Trophoblast cell (in vitro differentiated cells and primary cell): ENCODE measurements at places on chromosomes 6 and 20.

DNA sequence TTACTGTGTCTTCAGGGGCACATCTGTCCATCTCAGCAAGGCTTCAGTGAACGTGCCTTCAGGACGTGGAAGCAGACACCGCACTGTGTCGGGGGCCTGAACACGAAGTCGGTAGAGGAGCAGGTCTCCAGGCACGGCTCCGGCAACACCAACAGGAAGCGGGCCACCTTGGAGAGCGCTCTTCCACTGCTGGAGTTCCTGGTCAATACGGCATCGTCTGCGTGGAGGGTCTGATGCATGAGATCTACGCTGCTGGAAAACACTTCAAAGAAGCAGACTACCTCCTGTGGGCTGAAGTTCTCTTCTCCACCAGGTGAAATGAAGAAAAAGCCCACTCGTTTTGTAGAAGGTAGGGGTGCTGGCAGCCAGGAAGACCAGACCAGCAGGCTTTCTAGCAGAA, 69.3 kb upstream of the SLCO4A1 start:
- no peak for DNase-seq

GRCh38 chr6:37029249-37029971, 24.0 kb downstream of the FGD2 start:
- peak; percentile 86 for DNase-seq

GRCh38 chr6:3843379-3844096, 5.6 kb upstream of the FAM50B start:
- DNase-seq, result peak; percentile 60

DNA sequence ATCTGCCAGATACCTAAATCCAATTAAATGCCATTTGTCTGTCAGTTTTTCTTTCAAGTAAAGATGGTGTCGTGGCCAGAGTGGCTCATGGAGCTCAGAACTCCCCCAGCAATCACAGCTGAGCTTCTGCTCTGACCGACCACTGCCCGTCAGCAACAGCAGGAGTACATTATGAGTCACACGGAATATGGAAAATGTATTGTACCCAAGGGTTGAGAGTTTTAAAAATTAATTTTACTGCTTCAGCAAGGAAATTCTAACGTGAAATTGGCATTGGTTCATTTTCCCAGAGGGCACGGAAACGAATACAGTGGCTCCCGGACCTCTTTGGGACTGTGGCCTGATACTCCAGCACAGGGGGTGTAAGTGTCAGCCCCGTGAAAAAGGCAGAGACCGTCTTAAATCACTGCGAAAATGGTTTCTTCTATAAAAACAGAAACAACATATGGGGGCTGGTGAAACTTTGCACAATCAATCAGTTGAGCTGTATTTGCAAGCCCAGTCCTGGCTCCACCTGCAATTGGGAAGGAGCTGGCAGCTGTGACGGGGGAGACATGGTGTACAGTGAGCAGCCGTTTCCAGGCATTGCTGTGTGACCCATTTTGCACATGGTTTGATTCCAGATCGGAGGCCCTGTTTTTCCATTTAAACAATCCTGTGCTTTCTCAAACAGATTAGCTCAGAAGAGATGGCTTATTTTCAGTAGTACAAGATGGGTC, 12.8 kb downstream of the NPEPL1 start:
- no peak for DNase-seq

- DNase-seq, result no peak
These were observed 61.2 kb downstream of the ZFP64 start for GRCh38 chr20:52130406-52130805.

DNA sequence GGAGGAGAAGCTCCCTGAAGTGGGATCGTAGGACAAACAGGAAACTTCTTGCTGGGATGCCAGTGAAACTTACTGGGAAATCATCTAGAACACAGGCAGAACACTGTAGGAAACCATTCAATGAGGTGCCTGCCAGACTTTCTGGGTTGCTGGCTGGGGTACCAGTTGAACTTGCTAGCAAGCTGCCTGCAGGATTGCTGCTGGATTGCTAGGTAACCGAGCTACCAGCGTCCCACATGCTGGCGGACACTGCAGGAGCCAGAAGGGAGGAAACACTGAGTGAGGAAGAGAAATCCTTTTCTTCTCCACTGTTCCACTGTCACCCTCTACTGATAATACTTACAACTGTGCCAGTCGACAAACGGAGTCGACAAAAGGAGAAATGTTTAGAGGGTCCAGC, 91.3 kb upstream of the SLC35B3 start:
- DNase-seq, result no peak

GRCh38 chr6:113428702-113429101, 428.4 kb upstream of the MARCKS start:
- DNase-seq, result no peak

DNA sequence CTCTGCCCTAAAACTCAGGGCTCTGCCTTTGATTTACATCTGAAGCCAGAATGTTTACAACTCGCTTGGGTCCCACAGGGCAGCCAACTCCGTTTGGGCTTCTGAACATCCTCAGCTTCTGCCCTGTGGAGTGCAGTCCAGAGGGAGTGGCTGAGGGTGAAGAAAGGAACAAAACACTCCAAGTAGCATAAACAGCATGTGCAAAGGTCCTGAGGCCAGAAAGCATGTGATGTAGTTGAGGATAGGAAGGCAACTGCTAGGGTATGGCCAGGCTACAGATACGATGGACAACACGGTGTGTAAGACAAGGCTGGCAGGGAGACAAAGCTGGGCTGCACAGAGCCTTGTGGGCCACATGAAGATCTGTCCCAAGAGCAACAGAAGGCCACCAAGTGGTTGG, 12.5 kb downstream of the JAG1 start:
- DNase-seq, result no peak

GRCh38 chr20:49692941-49693340, 20.7 kb downstream of the B4GALT5 start:
- peak; percentile 39 for DNase-seq

- DNase-seq, result peak; percentile 48
These were observed 103.4 kb upstream of the CDYL start for GRCh38 chr6:4672772-4673171.

GRCh38 chr6:24329022-24329421, 28.8 kb downstream of the DCDC2 start:
- DNase-seq, result peak; percentile 64

GRCh38 chr6:153553627-153554026, 422.5 kb upstream of the RGS17 start:
- DNase-seq, result no peak

DNA sequence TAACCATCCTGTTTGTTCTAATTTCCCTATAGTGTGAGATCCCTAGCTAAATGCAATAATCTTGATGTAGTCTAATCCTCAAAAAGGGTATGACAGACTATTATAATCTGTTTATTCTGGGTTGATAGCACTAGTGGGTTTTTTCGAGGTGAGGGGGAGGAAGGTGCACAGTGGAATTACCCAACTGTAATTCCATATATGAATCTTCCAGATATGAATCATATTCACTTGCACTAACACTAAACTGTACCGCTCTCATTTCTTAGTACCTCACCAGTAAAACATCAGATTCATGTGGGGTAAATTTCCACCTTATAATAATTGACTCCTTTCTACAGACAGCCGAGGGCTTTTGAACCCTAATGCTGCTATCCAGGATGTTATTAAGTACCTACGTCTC, 16.5 kb downstream of the NCOA7 start:
- DNase-seq, result no peak

DNA sequence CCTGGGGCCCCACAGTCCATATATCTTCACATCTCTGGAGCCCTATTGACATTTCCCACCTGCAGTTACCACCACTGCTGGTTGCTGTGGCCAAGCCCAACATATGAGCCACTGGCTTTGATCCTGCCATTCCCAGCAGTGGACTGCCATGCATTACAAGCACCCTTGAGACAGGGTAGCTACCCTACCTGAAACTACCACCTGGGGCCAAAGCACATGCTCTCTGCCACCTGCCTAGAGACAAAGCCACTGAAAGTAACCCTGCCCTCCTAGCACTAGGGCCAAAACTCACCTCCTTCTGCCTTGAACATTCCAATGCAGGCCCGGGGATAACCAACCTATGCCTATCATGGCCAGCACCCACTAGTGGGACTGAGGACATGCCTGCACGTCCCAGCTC, 255.5 kb upstream of the KHDRBS2 start:
- DNase-seq, result no peak

DNA sequence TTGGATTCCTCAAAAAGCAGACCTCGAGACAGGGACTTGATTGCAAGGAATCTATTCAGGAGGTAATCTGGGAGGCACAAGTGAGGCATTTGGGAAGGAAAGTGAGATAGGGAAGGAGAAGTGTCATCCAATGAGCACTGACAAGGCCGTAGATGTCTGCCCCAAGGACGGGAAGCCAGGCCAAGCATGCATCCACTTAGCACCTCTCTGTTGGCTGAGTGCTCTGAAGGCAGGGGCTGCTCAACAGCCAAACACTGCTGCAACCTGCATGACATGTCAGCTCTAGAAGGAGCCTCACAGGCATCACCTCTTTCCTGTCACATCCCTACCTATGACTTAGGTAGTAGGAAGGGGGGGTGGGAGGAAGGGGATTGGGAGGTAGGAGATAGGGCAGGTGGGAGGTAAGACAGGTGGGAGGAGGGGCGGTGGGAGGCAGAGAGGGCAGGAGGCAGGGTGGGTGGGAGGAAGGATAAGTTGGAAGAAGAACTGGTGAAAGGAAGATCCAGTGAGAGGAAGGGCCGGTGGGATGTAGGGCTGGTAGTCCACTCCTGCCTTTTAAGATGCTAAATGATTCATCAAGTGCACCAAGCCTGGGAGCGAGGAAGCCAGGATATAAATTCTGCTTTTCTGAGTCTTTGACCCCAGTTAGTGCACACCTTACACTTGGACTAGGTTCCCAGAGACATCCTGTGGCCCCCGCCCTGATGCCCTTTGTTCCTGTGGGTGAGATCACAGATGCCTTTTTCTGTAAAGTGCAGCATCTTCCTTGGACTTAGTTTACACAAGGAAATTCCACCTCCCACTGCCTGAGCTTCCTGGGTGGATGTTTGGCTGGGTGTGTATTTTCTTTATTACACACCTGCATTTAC, 83.8 kb upstream of the NXT1 start:
- DNase-seq, result no peak

GRCh38 chr6:7047966-7048365, 59.8 kb upstream of the RREB1 start:
- no peak for DNase-seq

- no peak for DNase-seq
These were observed 52.1 kb downstream of the AIG1 start for GRCh38 chr6:143112837-143113236.

- DNase-seq, result no peak
These were observed 81.5 kb upstream of the F13A1 start for GRCh38 chr6:6402006-6402405.

- DNase-seq, result no peak
These were observed 1.5 kb upstream of the PYGB start for GRCh38 chr20:25246182-25246999.

DNA sequence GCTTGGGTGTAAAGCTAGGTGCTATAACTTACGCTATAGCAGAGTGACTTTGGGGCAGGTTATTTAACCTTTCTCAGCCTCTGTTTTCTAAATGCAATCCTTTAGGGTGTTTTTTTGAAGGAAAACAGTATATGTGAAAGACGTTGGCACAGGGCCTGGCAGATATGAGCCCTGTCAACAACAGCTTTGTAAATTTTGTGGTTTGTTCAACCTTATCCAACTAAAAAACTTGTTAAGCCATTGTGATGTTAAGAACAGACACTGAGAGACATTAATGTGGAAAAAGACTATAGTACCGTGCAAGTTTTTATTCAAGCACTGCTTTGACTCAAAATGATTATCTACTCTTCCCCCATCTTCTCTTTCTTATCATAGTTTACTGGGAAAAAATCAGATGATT, 8.2 kb downstream of the HECA start:
- DNase-seq, result no peak

GRCh38 chr20:23099791-23100719, 13.9 kb upstream of the CD93 start:
- peak; percentile 89 for DNase-seq

- no peak for DNase-seq
These were observed 643 bp upstream of the SLC35D3 start for GRCh38 chr6:136921381-136921935.

DNA sequence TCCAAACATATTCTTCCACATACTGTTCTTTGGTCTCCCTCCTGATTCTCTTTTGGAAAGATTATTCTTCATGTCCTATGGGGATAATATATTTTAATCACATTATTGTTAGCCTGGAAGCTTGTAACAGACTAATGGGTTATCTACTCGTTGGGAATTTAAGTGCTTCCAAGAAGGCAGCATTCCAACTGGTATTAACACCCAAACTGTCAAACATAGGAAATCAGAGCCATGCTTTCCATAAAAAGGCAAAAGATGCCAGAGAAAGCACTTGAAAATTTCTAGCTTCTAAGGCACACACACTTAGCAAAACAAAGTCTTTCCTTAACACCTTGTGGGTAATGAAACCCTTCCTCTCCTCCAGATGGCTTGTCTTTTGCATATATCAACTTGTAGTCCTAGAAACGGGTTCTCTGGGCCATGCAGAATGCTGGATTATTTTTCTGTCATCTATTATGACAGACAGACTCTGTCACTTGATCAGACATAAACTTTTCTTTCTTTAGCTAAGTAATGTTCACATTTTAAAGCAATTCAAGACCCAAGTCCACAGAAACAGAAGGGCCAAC, 41.5 kb downstream of the B4GALT5 start:
- no peak for DNase-seq

DNA sequence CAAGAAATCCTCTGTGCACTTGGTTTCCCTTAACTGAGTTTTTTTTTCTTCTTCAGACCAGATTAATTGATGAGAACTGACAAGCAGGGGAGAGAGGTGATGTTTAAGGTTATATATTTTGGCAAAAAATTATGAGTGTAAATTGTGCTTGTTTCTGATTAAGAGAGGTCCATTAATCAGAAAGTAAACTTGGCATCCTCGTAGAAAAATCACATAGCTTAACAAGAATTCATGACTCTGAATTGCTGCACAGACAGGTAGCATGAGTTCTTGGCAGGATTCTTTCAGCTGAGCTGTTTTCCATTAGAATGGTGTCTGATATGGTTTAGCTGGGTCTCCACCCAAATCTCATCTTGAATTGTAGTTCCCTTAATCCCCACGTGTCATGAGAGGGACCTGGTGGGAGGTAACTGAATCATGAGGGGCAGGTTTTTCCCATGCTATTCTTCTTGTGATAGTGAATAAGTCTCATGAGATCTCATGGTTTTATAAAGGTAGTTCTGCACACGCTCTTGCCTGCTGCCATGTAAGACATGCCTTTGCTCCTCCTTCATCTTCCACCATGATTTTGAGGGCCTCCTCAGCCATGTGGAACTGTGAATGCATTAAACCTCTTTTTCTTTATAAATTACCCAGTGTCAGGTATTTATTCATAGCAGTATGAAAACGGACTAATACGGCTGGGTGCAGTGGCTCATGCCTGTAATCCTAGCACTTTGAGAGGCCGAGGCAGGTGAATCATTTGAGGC, 34.2 kb upstream of the DDR1 start:
- no peak for DNase-seq

GRCh38 chr6:122719176-122719575, 60.3 kb upstream of the FABP7 start:
- no peak for DNase-seq
